ENCODE measurements at places on chromosomes 1 and 21.
A peak's percentile ranks its signal among the peaks of the same experiment; 100 is the strongest.

GRCh38 chr1:46490656-46491442 lies 1.2 kb downstream of the DMBX1 start:
- no peak for DNase-seq

DNA sequence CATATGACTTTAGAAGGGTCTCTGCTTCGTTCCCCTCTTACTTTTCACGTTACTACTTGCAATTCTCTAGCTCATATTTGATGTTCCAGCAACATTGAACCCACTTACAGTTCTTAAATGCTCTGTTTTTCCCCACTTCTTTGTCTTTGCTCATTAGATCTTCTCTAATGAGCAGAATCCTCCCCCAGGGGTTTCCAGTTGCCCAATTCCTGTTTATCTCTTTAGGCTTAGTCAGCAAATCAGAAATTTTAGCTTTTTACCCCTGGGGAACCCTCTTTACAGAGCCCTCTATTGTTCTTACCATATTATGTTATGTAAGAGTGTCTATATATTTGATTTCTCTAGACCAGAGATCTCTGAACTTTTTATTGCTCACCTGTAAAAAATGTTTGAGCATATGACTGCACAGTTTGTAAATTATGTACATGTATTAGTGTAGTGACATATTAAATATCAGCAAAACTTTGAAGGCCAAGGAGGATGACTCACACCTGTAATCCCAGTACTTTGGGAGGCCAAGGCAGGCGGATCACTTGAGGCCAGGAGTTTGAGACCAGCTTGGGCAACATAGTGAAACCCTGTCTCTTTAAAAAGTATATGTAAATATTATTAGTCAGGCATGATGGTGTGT lies 71.4 kb downstream of the FNBP1L start:
- DNase-seq, result no peak

GRCh38 chr1:29282924-29283803 lies 46.8 kb downstream of the PTPRU start:
- DNase-seq, result no peak

- no peak for DNase-seq
Measured at GRCh38 chr21:27805696-27806095, 838.8 kb upstream of the ADAMTS5 start.

DNA sequence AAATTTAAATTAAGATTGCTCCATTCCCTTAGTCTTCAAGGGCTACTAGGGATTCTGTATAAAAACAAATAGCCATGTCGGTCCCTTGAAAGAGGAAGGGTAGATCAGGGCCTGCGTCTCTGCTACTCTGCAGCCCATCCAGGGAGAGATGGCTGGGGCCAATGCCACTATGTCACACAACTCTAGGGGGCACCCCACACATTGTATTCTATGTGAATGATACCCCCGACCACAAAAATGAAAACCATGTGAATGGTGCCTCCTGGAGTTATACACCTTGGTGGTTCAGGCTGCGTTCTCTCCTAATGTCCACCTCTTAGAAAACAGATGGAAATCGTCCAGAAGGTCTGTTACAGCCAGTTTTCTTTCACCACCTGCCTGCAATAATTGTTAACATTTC lies 18.0 kb downstream of the PIK3C2B start:
- no peak for DNase-seq

DNA sequence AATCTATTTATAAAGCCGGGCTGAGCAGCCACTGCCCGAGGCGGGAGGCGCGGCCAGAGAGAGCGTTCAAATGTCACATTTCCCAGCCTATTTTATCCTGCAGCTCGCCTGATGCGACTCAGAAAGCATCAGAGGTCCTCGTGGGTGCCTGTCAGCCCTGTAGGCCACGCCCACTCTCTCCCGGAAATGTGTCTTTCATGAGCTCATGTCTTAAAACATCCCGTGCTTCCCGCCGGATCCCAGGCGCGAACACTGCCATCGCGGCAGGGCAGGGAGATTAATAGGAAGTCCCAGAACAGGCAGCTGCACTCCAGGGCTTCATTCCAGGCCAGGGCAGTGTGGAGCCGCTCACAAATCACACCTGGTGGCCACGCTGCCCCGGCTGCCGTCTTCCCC lies 117.5 kb downstream of the PRDM16 start:
- no peak for DNase-seq

DNA sequence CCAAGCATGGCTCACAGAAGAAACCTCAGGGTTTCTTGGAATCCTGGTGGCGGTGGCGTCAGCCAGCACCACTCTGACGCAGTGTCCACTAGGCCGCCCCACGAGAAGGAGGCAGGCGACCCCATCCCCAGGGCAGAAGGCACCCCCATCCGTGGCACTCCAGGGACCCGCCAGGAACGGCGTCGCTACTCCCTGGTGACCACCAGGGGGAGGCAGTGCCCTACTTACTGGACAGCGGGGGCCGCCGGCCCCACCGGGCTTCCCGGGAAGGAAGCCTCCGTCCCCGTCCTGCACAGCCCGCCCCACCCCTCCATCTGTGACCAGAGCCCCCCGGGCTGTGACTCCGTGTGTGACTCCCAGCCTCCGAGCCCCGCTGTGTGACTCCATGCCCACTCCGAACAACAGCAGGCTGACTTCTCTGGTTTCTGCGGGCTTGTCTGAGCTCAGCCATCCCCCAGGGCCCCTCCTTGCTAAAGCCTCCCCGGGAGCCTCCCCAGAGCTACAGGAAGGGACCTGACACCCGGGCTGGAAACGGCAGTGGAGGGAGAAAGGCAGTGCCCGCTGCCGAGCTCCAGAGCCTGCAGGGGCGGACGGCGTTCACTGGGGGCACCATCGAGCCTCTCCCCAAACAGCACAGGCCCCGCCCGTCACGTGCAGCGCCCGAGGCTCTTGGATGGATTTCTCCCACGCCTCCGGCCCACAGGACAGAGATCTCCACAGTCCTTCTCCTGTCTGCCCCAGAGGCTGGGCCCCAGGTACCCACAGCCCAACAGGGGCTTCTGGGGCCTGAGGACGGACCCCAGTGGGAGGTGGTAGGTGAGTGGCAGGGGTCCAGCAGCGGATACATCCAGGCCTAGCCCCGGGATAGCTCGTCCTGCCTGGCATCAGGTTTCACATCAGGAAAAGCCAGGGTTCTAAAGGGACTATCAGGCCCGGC lies 21.1 kb downstream of the KIF17 start:
- DNase-seq, result peak; percentile 54

DNA sequence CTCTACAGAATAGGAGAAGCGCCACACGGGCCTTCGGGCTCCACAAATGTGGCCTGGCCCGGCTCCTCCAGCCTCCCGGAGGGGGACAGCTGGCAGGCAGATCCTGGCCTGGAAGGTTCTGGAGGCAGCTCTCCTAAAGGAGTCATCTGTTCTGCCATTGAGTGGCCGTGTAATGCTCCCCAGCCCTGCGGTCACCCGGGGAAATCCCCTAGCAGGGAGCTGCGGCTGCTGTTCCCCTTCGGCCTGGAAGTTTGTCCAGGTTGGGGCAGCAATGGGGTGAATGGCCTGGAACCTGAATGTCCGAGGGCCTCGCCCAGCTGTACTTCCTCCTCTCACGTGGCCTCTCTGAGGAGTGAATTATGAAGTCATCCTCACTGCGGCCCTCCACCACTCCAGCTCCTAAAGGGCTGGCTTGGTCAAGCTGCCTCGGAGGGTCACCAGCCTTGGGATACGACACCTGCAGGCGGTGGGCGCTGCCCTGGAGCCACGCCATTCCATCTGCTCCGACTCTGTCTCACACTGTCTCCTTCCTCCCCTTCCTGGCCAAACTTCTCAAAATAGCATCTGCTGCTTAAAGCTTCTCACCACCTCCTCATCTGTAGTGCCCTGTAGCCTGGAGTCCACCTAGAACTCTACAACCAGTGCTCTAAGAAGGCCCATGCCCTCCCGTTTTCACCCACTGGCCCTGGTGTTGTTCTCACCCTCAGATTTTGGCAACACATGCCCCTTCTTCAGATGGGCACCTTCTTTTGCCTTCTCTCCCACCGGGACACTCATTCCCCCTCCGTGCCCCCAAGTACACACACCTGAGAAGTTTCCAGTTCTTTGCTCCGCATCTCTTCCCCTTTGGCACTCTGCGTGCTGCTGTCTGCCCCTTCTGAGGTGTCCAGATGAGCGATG lies 54.4 kb upstream of the TMPRSS2 start:
- DNase-seq, result no peak

DNA sequence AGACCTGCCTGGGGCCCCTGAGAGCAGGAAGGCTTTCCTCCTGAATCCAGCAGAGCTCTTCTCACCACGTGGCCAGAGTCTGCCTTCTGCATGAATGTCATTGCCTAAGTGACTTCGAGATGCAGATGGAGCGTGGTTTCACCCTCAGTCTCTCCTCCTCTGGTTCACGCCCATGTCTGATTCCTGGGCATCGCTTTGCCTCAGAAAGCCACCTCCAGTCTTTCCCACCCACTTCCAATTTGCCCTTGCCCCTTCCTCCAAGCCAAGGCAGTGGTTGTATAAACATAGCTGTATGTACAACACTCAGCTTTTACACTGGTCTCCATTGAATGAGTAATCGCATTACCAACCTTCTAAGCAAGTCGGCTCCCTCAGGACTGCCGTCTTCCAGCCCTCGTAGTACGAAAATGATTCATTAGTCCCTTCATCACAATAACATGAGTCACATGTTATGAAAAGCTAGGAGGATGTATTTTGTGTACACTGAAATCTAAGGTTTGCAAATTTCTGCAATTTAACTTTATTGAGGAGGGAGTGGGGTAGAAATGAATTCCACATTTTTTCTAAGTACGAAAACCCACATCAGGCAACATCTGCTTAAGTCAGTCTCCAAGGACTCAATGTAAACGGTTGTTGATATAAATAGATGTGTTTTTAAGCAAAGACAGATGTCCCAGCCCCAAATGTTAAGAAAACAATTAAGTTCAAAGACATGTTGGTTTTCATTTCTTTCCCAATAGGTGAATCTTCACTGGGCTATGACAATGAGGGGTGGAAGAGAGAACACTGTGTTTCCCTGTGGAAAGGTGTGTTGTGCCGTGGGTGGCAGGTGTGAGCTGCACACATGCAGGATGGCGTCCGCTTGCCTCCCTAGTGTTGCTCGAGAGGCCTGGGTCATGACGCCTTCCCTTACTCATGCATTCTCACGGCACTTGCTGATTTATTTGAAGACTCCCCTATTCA lies 32.3 kb upstream of the ETS2 start:
- DNase-seq, result no peak

DNA sequence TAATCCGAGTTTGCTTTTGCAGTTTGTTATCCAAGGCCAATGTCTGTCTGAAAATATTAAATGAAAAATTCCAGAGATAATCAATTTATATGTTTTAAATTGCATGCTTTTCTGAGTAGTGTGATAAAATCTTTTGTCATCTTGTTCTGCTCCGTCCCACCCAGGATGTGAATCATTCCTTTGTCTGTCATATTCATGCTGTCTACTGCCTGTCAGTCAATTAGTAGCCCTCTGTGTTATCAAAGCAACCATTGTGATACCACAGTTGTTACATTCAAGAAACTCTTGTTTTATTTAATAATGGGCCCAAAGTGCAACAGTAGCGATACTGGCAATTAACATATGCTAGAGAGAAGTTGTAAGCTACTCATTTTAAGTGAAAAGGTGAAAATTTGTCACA lies 819.3 kb downstream of the BRINP3 start:
- DNase-seq, result no peak

- DNase-seq, result no peak
Measured at GRCh38 chr1:234734869-234735268, 124.9 kb upstream of the IRF2BP2 start.

GRCh38 chr1:158025576-158026230 lies 32.3 kb downstream of the KIRREL1 start:
- DNase-seq, result no peak

- no peak for DNase-seq
Measured at GRCh38 chr1:180899262-180899661, 13.4 kb upstream of the KIAA1614 start.

DNA sequence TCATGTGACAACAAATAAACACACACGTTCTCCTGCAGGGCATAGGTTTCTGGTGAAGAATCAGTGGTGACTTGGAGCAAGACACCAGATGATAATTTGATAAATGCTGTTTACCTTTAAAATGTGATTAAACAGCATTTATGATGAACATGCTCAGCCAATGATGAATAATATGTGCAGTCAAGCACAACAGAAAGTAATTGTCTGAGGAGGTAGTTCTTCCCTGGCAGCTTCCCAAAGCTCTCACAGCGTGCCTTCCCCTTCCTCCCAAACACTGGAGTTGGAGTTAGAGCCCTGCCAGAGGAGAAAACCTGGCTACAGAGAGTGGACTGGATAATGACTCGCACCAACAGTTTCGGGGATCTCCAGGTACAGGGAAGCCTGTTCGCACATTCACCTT lies 463.5 kb downstream of the SMYD3 start:
- DNase-seq, result no peak

- DNase-seq, result no peak
Measured at GRCh38 chr21:44691686-44692085, 5.3 kb upstream of the KRTAP10-12 start.

DNA sequence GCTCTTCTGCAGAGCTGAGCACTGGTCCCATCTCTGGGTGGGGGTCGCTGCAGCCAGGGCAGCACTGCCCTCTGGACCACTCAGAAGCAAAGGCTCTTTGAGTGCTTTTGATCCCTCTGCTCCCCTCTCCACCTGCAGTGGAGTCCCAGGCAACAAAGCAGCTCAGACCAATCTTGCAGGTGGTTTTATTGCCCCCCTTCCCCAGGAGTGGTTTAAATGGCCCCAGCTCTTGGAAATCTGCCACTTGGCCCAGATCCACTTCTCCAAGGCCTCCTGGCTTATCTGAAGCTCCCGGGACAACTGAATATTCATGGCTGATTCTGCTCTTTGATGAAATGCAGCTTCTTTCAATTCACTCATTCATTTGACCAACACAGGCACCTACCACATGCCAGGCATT lies 2.7 kb downstream of the STUM start:
- no peak for DNase-seq

GRCh38 chr1:32051706-32052105 lies 21.0 kb upstream of the TMEM39B start:
- DNase-seq, result no peak

GRCh38 chr1:248366609-248367008 lies 5.1 kb downstream of the OR2T4 start:
- DNase-seq, result no peak

- DNase-seq, result no peak
Measured at GRCh38 chr1:120133228-120133927, 42.9 kb downstream of the SEC22B start.

DNA sequence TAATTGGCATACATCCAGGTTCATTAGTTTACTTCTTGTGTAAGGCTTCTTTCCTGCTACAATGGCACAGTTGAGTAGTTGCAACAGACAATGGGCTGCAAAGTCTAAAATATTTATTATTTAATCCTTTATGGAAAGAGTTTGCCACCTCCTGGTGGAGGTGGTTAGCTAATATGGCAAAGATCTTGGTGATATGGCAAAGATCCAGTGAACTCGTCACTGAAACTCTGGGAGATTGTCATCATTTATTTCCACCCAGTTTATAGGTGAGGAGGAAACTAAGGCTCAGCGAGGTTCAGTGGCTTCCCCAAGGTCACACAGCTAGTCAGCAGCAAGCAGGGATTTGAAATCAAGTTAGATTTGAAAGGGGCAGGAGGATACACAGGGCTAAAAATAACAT lies 16.1 kb upstream of the IFFO2 start:
- DNase-seq, result no peak
